CD4-positive, alpha-beta T cell treated with Interleukin-21 for 1 hour (primary cell): ENCODE measurements at places on chromosomes 3 and 15.

- DNase-seq: no peak
Observed at GRCh38 chr3:100333970-100334487, 528 bp upstream of the NIT2 start.

DNA sequence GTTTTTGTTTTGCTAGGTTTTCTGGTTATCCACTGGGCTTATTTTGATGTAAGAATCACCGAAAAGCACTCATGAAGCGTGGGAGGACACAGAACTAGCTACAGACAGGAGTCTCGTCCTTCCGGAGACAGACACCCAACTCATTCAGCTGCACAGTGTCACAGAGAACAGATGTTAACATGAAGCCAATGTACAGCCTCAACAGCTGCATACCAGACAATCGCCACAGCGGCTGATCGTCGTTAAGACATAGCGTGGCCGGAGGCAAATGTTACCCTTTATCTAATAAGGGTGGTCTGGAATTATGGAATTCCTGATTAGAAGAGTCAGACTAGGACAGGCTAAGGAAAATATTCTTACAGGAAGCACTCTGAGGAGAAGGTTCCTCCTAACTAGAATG lies 1.1 kb upstream of the PYGO1 start:
- DNase-seq: no peak

- peak; percentile 10 for DNase-seq
Observed at GRCh38 chr3:25661694-25662437, 2.8 kb downstream of the TOP2B start.

DNA sequence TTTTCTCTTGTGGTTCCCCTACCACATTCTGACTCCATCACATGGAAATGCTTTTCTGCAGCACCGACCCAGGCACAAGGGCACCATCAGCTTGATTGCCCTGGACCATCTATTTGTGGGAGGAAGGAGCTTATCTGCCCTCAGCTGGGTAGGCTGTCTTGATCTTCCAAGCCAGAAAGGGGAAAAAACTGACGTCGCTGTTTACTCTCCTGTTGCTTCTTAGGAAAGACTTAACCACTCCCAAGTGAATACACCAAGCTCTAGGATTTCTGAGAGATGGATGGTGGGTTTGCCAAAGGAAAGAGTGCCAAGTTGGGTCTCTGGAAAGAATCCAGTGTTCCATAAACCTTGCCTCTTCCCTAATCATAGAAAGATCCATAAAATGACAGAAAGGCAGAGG lies 4.0 kb downstream of the TNFAIP8L3 start:
- DNase-seq: no peak

DNA sequence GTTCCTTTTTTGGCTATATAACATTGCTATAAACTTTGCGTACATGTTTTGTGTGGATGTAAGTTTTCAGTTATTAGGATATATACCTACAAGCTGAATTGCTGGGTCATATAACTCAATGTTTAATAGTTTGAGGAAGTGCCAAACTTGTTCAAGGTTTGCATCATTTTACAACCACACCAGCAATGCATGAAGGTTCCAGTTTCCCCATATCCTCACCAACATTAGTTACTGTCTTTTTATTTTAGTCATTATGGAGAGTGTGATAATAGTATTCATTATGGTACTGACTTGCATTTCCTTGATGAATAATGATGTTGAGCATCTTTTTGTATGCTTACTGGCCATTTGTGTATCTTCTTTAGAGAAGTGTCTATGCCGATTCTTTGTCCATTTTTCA lies 112.3 kb downstream of the NR1I2 start:
- no peak for DNase-seq

DNA sequence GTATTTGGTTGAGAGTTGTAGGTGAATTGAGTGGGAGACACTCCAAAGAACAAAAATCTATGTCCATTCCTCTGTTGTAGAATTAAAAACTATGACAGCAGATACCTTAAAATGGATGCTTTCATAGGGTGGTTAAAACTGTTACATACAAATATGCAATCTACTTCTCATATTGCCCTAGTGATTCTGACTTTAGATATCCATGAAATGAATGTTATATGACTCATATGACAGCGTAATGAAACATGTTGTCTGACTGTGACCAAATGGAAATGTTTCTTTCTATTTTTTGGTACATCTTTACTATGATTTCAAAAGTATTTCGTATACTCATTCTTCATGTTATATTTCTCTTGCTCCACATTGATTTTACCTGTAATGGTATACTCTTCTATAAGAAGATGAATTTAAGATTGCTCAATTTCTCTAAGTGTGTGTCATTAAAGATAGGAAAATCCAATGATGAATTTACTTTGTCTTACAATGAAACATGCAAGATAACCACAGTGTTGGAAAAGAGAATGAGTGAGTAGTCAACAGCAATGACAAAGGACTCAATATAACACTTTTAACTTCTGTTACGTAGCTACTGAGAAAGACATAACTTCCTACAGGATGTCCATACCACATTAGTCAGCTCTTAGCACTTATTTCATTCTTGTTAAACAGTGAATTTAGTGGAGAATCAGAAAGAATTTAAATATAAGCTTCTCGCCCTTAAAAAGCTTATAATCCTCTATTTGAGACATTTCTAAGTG lies 79.3 kb upstream of the LSAMP start:
- no peak for DNase-seq

- no peak for DNase-seq
Observed at GRCh38 chr3:66885326-66886000, 112.6 kb upstream of the KBTBD8 start.

DNA sequence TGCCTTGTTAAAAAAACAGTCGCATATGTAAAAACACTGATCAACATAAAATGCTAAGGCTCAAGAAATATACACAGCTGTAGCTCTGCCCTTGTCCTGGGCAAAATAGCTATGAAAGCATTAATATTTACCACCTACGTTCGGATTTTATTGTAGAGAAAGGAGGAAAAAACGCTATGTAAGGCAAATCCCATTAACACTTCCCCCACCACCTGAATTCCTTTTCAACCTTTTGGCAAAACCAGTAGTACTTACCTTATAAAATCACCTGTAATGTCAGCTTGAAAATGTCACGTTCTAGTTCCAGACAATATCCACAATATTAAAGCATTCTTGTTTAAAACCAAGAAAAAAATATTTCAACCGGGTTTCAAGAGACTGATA lies 3.6 kb downstream of the TRA2B start:
- DNase-seq: no peak

DNA sequence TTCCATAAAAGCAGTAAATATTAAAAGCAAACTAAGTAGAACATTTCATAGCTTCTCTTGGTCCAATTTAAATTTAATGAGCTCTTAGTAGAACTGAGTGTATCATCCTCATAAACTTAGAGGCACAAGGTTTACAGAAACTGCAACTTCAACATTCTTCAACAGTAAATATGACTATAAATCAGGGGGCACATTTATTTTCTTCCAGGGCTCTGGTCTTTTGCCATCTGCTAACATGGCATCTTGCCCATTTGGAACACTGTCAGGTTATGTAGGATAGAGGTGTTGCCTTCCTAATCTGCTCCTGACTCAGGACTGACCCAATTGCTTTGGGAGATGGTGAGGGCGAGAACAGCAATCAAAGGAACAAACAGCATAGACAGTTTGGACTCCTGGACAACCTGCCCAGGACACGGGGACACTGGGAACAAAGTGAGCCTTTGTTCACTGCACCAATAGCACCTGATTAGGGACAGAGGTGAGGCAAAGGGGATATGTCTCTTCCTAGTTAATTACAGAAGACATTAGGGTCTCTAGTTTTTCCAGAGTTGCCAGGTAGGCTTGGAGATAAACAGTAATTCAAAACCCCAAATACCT lies 610.2 kb upstream of the ROBO2 start:
- DNase-seq: no peak

- peak; percentile 17 for DNase-seq
Observed at GRCh38 chr3:88410259-88410658, 260.5 kb downstream of the C3orf38 start.

GRCh38 chr3:5437783-5438323 lies 250.3 kb downstream of the EDEM1 start:
- no peak for DNase-seq

- no peak for DNase-seq
Observed at GRCh38 chr3:197417441-197417840, 119.0 kb upstream of the DLG1 start.

GRCh38 chr3:42550250-42550649 lies 31.5 kb downstream of the SEC22C start:
- DNase-seq: no peak

DNA sequence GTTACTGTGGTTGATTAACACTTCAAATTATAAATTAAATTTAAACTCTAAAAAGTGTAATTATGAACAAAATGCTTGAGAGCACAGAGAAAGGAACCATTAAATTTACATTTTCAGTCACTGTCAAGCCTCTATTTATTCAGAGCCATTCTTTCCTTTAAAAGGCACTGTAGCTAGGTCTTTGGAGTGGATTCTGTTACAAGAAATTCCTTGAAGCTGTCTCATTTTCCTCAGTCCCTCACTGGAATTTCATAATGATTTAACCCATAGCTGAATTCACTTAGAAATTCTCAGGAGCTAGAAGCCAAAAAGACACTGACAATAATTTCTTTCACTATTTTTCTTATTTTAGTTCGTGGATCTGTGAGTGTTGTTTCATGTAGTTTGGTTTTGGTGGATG lies 81.2 kb upstream of the TCF12 start:
- no peak for DNase-seq
